ENCODE measurements at places on chromosomes 16 and 17. TPM values are rescaled to one million over a fixed set of nuclear protein-coding genes. Genes with fewer than 3 reads are reported as not detected.

DNA sequence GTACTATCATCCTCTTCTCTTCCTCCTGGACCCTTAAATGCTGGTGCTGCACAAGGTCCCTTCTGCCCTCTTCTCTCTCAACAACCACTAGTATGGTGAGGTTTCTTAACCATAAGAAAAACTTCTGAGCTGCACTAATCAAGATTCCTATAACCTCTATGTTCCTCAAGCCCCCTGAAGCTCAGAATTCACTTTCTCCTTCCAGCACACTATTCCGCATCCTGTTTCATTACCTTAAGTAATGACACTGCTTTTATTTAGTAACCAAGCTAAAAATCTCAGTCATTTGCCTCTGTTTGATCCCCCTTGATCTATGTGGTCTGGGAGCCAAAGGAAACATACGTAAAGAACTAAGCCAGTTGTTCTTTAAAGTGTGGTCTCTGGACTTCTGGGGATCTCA is 20.1 kb downstream of the KANSL1 start:
- no peak for DNase-seq

- no peak for DNase-seq
These were observed 34.4 kb downstream of the PECAM1 start for GRCh38 chr17:64356304-64356686.

- DNase-seq = no peak
These were observed 18.2 kb upstream of the HS3ST3B1 start for GRCh38 chr17:14282726-14283125.

DNA sequence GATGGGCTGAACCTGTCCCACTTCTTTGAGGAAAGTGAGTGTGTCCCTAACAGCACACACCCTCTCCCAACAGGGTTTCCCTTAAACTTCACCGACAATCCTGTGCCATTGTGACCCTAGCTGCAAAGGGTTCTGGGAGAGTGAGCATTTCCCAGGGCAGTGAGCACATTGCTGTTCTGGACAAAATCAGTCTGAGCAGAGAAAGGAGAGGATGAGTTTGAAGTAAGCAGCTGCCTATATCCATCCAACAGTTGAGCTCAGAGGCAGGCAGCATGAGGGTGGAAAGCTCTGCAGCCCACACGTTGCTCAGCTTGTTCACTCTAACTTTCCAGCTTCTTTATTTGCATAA is 296.5 kb upstream of the MAF start:
- no peak for DNase-seq

DNA sequence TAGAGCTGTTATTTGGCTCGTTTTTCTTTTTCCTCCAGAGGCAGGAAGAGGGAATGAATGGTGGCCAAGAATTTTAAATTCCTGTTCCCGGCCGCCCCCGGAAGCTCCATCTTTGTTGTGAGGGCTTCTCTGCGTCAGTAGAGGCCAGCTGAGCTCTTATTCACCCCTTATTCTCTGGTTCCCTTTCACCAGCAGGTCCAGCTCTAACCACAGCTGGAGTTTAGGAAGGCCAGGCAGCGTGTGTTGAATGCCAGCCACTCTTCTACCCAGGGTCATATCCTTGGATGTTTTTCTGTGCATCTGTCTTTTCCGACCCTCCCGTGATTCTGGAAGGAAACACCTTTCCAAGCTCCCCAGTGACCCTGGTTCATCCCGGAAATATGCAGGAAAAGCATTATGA is 570.5 kb downstream of the WWOX start:
- DNase-seq = peak; percentile 62

GRCh38 chr16:30473231-30474073 is 910 bp downstream of the ITGAL start:
- no peak for DNase-seq

- DNase-seq = no peak
These were observed 23.5 kb upstream of the RPL13 start for GRCh38 chr16:89536886-89537548.

DNA sequence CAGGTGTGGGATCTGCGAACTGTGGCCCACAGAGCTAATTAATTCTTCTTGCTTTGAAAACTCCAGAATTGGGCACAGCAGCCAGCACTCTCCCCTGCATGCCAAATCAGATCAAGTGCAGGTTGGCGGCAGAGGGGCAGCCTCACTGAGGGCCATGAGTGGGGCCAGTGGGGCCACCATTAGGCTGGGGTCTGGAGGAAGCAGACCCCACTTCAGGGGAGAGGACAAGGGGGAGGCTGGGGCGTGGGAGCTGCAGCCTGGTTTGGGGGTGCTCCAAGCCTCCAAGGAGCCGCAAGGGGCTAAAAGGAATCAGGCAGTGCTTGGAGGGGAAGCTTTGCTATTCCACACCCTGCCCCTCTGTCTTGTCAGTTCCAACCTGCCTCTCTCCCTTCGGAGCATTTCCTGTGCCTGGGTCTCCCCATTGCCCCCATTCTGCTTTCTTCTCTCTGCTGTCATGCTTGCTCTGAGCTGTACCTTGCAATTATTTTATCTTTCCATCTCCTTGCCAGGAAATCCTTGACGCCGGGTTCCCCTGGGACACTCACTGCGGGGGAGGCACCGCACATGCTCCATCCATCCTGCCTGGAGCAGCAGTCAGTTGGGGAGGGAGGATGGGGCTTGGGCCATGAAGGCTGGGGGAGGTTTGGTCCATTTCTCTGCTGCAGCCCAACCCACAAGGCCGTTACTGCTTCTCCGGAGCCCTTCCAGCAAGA is 3.3 kb upstream of the ABCC3 start:
- no peak for DNase-seq

DNA sequence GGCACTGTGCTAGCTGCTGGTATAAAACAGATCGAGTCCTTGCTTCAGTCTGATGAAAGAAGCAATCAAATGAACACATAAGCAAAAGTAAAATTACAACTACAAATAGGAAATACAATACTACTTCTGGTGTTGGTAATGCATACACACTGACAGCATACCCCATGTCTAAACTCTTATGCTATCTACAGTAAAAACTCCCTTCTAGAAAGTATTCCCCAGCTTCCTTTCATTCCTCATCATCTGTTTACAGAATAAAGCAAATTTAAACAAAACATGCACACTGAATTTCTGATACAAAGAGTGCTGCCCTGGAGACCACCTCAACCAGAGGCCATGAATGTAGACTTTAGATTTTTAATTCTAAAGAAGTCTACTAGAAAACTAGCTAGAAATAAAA is 109.6 kb downstream of the SSH2 start:
- no peak for DNase-seq

DNA sequence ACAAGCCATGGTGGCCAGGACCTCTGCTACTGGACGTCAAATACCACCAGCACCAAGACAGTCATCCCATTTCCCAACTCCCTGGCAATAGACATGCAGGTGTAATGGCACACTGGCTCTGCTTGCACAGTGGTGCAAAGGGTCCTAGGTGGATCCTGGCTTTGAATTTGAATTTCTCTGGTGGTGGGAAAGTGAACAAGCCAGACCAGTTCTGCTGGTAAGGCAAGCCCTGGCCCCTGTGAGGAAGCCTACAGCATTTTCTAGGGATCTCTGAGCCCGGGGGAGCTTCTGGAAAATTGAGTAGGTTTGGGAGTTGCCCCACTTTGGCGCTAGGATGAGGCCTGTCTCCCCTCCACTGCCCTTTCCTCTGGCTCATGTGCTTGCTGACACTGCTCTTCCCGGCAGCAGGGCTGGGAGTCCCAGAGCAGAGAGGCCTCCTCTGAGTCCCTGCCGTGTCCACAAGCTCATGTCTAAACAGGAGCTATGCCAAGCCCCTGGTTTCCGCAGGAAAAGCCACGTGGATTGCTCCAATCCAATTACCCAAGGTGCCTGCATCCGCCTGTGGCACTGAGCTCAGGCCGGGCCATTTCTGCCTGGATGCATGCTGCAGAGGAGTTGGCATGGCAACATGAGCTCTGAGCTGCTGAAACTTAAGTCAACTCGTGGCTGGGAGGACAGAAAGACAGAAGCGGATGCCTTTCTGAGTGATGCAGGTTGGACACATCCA is 67.0 kb downstream of the PRMT7 start:
- no peak for DNase-seq

DNA sequence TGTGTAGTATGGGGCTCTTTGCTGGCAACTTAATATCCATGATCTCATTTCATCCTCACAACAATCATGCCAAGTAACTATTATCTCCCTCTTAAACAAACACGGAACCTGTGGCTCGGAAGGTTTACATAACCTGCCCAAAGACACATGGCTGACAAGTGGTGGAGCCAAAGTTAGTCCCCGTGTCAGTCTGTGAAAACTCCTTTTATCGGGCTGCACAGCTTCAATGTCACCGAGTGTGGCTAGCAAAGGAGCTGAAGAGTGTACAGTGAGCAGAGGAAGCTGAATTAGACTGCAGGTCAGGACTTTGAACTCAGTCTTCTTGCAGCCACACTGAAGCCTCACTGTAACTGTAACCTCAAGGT is 80.3 kb downstream of the PARN start:
- no peak for DNase-seq

- DNase-seq = no peak
These were observed 5.4 kb upstream of the CYLD start for GRCh38 chr16:50736448-50736847.

GRCh38 chr17:39738568-39738901 is 797 bp downstream of the GRB7 start:
- DNase-seq = no peak

DNA sequence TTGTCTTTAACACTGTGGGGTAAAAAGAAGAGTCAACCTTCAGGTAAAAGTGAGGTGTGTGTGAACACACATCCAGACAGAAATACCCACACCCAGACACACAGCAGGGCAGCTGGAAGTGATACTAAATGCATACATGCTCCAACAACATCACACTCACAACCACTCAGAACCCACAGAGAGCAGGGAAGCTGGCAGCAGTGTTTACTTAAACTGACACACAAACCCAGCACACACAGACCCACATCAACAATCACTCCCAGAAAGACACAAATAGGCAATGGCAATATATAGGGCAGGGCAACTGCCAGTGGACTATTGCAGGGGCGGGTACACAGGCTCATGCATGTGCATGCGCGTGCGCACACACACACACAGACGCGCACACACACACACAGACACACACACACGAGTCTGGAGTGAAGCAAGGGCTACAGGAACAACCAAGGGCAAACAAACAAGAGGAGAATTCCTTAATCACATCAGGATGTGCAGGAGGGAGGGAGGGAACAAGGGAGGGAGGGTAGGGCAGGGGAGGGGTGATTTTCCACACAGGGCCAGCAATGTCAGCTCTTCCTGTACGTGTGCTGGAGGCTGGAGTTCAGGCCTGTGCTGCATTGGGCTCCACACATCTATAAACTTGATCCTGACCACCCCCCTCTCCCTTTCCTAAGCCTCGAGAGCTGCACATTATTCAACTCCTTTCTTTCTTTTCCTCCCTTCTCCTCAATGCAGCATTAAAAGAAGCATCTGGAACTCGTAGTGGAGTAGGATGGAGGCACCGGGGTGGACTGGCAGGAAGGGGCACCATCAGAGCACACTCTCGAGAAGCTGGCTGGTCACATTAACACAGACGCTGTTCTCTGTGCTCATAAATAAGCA is 30.1 kb downstream of the HIC1 start:
- peak; percentile 88 for DNase-seq

DNA sequence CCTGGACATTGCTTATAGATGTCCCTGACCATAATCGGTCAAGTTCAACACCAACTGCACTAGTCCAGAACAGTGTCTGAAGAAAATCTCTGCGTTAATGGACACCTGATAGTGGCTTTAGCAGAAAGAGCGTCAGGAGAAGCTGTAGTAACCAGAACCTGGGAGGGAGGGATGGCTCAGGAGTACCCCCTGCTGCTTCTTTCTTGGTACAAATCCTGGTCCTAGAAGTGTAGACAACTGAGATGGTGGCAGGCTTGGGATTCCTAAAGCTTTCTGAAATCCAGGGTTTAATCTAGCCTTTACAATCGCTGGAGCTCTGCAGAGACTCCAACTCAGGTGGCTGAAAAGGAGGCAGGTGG is 5.4 kb downstream of the MAP3K14 start:
- DNase-seq = no peak

DNA sequence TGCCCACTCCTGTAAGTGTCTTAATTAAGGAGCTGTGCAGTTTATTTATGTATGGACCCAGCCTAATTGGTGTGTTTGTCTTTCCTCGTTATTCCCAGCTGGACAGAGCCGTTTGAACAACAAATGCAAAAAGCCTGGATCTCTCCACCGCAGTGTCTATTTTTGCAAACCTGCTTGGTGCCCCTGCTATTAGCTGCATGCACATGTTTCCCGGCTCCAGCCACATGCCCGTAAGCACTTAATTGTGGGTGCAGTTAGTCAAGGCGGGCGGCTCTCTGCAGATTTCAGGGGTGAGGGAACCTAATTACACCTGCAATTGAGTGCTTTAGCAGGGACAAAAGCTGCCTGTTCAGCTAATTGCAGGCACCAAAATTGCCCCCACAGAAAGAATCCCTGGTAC is 74.0 kb upstream of the GSE1 start:
- DNase-seq = no peak

DNA sequence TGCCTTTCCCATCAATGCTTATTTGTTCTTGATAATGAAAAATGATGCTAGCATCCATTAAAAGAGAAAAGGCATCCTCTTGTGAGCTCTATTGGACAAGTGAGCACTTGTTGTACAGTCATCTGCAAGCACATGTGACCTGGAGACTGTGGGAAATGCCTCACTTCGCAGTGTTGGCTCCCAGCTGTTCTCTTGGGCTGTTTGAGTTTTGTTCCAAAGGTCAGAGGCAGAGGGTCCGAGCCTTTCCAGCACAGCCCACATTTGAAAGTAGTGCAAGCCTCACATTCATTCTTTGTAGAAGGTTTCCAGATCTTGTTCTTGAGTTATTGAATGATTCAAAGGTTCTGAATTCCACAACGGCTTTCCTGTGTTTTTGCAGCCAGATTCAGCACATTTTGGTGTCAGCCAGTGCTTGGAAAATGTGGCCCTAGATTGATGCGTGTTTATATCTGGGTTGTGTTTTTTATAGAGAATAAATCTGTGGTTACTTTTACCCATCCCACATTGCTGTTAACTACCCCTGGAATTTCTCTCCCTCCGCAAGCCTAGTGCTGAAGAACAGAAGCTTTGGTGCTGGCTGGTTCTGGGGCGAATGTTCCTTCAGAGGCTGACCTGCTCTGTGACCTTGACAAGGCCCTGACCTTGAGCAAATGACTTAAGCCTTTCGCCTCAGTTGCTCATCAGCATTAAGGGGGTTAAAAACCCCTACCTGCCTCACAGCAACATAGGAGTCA is 49.8 kb downstream of the CDH1 start:
- peak; percentile 50 for DNase-seq

DNA sequence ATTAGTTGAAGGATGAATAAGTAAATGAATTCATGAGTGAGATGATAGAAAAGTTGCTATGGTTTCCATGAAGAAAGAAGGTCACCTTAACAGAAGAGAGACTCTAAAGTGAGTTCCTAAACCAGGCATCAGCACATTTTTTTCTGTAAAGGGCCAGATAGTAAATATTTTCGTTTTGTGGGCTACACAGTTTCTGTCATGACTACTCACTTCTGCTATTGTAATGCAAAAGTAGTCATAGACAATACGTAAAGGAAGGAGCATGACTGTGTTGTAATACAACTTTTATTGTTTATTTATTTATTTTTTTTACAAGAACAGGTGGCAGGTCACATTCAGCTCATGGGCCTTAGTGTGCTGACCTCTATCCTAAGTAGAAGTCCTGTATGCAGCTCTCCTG is 426.1 kb upstream of the DYNLRB2 start:
- no peak for DNase-seq

The DOC2A gene
- 1.1 TPM for polyA plus RNA-seq

The TVP23A gene
- 3.1 TPM for polyA plus RNA-seq

The YBX2 gene
- 1.6 TPM for polyA plus RNA-seq

The PRDM7 gene
- 0.36 TPM for polyA plus RNA-seq

The NPB gene
- 0.81 TPM for polyA plus RNA-seq

The CDH3 gene
- polyA plus RNA-seq = 18.2 TPM

The FBXW10B gene
- polyA plus RNA-seq = not detected
